ENCODE measurements at places on chromosomes 4 and X.

- no peak for DNase-seq
Measured at GRCh38 chr4:106585915-106586349, 217.4 kb upstream of the GIMD1 start.

DNA sequence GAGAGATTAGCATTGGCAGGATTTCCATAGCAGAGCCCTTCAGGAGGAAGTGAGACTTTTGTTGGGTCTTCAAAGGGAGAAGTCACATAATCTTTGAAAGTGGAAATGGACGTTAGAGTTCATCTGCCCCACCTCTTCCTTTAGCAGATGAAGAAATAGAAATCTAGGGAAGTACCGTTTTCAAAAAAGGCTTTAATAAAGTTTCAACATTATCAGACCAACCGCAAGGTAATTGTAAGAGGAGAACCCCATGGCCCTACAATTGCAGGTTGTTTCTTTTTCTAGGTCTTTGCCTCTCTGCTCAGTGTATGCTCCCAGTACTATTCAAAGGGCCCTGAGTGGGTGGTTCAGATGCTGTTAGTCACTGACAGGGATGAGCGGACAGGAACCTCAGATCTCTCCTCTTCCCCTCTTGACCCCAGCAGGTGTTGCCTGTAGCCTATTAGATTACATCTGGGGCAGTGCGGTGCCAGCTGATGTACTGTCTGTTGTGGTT lies 48.6 kb upstream of the AP1S2 start:
- no peak for DNase-seq

DNA sequence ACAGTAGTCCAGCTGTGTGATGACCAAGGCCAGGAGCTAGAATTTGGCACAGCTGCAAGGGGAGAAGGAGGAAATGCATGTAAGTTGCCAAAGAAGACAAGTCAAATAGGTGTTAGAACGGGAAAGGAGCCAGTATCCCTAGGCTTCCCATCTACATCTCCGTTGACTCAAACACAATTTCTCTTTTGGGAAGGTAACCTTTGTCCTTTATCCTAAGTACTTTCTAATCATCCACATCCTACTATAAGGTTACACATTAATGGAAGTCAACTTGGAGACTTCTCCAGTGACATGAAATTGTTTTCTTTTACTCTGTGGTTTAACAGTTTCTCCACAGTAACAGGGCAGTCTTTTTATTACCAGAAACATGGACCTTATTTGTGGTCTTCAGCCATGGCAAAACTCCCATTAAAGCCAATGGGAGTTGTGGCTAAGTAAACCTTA lies 620.0 kb downstream of the ANKRD50 start:
- no peak for DNase-seq

DNA sequence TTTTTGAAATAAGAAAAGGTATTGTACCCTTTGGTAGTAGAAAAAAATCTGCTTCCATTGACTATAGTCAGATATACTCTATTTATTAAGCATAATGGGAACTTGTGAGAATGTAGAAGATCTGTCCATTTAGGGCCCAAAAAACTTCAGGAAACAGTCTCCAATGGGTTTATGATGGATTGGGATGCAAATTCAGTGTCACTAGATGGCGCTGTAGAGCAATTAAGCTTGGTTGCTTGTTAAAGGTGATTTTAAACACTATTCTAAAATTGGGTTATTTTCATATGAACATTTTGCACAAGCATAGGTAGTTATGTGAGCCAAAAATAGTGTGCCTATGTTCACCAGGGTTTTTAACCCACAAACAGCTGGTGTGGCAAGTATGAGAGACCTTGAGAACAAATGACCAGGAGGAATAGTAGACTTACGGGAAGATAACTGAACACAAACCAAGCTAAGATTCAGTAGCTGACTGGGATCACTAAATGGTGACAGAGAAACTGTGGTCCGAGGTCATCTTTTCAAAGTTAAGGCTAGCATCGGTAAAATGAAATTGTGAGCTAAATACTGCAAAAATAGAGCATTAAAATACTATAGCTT lies 80.3 kb upstream of the LSM6 start:
- peak; percentile 73 for DNase-seq

GRCh38 chr4:185559915-185560281 lies 24.6 kb upstream of the PDLIM3 start:
- DNase-seq = peak; percentile 63

GRCh38 chrX:38989076-38989475 lies 187.8 kb downstream of the MID1IP1 start:
- no peak for DNase-seq

- no peak for DNase-seq
Measured at GRCh38 chrX:134695999-134696398, 37.7 kb upstream of the PLAC1 start.

DNA sequence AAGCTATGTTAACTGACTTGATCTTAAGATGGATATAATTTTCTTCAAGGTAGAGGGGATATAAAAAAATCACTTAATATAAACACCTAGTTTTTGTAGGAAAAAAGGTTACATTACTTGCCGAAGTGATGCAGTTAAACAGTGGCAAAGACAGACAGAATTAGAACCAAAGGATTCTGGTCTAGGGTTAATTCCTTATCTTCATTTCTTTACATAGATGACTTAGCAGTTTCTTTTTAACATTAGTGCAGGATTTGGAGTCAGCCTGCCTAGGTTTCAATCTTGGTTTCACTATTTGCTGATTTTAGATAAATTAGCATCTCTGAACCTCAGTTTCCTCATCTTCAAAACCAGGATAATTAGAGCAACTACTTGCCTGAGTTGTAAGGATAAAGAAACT lies 14.3 kb downstream of the ZAR1 start:
- DNase-seq = no peak

- no peak for DNase-seq
Measured at GRCh38 chr4:70849291-70849690, 9.6 kb upstream of the GRSF1 start.

DNA sequence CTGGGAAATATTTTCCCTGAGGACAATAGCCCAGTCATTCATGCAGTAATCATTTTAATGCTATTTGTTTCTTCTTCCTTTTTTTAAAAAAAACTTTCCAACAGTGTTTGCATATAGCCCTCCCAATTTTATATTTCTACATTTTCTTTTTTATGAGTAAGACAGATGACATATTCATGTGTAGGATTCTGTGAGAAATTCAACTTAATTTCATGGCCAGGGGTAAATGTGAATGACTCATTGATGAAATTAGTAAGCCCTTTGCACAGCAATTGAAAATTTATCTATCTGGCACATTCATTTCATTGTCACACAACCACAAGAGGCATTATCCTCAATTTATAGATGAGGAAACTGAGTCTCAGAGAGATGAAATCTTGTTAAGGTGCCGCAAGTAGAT lies 13.7 kb upstream of the SMIM20 start:
- no peak for DNase-seq

DNA sequence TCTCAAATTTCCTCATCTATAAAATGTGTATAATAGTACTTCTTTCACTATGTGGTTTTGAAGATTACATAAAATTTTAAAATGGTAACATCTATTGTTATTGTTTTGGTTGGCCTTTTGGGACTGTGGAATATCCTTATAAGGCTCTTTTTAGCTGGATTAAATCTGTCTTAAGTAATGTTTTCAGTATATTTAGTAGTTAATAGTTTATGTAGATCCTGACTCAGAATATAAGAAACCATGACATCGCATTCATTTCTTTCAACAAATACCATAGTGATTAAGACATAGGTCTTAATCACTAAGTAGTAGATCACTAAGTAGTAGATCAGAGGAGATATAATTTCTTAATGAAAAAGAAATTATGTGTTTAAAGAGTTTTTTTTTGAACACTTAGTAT lies 48.5 kb downstream of the MRPL1 start:
- no peak for DNase-seq

DNA sequence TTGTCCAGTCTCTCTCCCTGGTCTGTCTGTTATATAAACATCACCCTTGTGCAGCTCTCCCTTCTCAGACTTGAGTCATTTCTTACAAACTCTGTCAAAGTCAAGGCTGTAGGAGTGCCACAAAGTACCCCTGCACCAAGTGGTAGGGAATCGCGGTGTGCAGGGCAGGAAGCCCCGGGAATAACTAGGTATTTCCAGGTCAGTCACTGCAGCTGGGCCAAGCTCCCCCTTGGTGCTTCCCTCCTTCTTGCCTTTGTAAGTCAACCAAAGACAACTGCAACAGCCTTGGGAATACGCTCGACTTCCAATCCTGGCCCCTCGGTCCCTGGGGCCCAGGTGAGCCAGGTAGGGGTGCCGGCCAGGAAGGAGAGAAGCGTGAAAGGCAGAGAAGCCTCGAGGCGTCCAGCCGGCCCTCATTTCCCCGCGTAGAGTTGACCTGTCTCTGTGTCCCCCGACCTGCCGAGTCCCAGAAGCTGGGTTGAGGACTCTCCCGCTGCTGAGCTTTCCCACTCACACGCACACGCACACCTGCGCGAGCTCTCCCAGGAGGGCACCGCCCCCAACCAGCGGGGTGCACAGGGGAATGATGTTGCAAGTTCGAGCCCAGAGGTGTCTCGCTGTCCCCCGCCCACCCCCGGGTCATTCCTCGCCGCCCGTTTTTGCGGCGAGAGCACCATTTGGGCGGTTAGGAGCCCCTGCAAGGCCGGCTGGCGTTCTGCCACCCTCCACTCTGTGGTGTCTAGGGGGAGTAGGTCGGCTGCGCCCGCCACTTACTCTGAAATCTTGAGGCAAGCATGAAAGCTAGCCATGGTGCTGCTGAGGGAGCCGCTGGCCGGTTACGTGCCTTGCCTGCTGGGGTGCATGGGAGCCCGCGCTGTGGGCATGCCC lies 22.8 kb upstream of the KIAA1210 start:
- no peak for DNase-seq

DNA sequence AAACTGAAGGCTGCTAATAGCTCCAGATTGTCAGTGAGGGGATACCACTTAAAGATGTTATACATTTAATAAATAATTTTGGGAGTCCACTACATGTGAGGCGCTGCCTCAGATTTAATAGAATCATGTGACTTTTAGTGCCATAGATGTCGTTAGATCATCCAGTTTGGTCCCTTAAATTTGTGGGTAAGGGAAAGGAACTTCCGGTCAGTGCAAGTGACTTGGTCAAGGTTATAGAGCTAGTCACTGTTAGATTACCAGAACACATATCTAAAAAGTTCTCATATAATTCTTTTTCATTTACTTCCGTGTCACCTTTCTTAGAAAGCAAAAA lies 529 bp upstream of the UBA6 start:
- no peak for DNase-seq

All from colonic mucosa (tissue), 4 donors.